ENCODE measurements at places on chromosomes 7 and 10.

DNA sequence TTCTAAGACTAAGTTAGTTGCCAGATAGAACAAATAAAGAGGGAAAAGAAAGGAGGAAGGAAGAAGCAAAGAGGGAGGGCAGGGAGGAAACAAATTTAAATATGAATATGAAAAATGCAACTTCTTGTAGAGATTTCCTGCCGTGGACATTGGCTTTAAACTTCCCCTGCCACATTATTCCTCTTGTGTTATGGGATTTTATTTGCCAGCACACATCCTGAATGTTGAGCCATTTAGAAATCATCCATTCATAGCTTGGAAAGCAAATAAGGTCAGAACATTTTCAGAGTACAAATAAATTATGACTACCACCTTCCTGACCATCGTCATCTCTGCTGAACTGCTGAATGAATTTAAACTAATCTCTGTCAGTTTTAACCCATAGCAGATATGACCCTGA lies 911.9 kb upstream of the LRRN3 start:
- DNase-seq: no peak

DNA sequence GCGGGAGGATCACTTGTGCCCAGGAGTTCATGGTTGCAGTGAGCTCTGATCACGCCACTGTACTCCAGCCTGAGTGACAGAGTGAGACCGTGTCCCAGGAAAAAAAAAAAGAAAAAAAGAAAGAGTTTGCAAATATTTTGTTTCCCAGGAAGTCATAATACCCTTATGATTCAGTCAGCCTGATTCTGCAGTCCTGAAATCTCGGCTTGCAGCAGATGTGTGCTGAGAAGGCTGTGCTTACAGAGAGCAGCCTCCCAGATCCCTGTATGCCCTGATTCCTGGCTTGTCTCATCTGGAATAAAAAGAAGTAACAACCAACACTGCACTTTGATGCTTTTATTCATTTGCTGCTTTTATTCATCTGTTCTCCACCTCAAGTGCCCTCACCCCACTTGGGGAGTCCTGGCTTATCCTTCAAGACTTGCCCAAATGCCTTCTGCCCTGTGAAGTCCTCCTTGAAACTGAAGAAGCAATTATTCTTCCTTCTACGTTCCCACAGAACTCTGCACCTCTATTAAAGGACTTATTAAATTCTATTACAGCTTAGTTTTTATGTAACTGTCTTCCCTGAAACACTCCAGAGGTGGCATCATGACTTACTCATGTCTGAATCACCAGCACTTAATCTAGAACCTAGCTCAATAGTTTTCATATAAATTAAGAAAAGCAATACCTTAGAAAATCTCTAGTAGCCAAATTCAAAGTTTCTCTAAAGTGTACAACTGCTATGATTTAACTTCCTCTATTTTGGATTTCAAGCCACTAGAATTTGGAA lies 27.7 kb upstream of the BPGM start:
- DNase-seq: peak; percentile 47

DNA sequence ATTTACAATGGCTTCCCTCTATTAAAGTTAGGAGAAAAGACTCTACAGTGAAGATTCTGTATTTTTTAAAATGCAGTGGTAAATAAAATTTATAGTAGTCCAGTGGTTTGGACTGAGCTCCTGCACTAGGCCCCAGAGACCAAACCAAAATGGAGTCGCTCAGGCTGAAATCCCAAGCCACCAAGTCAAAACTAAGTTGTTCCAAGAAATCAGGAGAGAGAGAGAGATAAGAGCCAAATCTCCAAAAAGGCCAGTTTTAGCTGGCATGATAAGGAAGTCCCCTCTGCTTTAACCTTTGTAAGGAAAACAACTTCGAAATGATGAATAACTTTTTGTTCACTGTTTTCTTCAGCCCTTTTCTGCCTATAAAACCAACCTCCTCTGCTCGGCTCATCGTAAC lies 265.9 kb upstream of the KLF14 start:
- DNase-seq: no peak

GRCh38 chr7:156942708-156943090 lies 6.8 kb upstream of the NOM1 start:
- no peak for DNase-seq

DNA sequence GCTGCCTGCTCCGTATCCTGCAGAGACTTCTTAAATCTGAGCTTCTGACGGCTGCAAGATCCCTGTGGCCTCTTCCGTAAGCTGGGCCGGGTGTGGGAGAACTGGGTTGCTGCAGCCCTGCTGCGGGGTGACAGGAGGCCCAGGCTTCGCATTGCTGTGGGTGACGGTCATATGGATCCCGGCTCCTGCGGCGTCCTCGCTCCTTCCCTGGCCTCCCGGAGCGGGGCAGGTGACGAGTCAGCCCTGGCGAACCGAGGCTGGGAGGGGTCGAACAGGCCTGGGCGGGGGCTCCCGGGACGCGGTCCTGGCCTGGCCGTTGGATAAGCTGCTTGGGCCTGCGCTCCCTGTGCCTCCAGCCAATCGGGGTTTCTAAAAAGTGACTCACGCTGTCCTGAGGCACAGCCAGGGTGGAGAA lies 7.8 kb upstream of the UBE2D1 start:
- peak; percentile 46 for DNase-seq

DNA sequence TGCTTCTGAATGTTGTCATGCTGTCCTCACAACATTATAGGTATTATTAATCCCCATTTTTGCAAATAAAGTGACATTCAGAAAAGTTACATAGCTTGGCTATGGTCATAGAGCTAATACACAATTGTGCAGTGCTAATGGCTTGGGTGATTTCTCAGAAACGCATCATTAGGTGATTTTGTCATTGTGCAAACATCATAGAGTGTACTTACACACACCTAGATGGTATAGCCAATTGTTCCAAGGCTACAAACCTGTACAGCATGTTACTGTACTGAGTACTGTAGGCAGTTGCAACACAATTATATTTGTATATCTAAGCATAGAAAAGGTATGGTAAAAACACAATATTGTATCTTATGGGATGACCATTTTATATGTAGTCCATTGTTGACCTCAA lies 91.0 kb downstream of the BTAF1 start:
- no peak for DNase-seq

GRCh38 chr10:11176746-11177145 lies 159.1 kb downstream of the CELF2 start:
- no peak for DNase-seq

GRCh38 chr7:100818366-100818765 lies 9.0 kb downstream of the EPHB4 start:
- no peak for DNase-seq

DNA sequence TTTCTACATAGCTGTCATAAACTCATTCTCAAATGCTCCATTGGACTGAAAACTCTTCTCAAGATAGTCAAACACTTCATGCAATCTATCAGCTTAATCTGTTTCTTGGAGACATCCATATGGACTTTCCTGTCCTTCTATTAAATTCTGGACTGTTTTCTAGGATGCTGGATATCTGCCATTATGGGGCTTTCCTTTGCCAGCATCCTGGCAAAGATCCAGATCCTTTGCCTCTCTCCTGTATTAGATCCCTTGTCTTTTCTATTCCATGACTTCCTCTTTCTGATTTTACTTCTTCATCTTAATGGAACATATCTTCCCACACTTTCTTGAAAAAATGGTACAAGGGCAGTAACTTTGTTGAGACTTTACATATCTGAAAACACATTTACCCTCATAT lies 35.9 kb upstream of the SKAP2 start:
- no peak for DNase-seq

- DNase-seq: peak; percentile 4
Measured at GRCh38 chr7:98724591-98724990, 107.5 kb downstream of the NPTX2 start.

GRCh38 chr10:84990713-84991112 lies 662.3 kb downstream of the CCSER2 start:
- no peak for DNase-seq

- DNase-seq: no peak
Measured at GRCh38 chr10:118003126-118003525, 43.6 kb downstream of the RAB11FIP2 start.

DNA sequence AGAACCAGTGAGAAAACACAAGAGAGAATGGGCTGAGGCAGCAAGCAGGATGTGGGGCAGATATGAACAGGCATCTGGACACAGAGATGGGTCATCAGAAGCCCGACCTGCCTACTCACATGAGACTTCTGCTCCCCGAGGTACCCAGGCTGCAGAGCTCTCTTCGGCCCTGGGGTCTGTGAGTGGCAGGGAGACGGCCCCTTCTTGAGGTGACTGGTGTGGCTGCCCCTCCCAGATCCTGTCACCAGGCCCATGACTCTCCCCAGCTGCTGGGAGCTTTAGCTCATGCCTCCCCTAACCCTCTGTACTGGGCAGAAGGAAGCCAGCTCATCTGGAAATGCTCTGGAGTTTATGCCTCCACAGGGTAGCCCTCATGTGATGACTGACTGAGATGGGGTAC lies 157.6 kb upstream of the PCBD1 start:
- no peak for DNase-seq

DNA sequence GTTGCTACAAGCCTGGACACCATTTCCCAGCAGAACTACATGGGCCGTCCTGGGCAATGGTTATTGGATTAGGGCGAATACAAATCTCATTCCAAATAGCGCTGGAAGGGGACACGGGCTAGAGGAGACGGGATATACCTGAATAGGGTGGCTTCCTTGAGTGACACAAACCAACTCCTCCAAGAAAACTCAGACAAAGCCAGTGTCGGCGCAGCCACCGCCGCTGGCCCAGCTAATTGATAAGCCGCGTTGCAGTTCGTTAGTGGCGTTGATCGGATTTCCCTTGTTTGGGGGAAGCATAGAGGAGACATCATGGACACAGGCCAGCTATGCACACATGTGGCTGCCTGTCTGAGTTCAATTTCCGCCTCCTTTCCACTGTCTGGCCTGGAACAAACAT lies 55.7 kb downstream of the EBF3 start:
- no peak for DNase-seq

DNA sequence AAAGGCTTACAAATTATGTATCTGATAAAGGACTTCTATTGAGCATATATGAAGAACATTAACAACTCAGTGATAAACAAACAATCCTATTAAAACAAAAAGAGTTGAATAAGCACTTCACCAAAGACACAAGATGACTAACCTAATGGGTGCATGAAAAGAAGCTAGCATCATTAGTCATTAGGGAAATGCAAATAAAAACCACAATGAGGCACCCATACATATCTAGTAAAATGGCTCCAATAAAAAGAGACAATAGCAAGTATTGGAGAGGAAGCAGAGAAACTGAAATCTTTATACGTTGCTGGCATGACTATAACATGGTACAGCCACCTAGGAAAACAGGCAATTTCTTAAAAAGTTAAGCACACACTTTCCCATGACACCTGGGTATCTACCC lies 77.6 kb upstream of the ZMIZ1 start:
- DNase-seq: peak; percentile 59

DNA sequence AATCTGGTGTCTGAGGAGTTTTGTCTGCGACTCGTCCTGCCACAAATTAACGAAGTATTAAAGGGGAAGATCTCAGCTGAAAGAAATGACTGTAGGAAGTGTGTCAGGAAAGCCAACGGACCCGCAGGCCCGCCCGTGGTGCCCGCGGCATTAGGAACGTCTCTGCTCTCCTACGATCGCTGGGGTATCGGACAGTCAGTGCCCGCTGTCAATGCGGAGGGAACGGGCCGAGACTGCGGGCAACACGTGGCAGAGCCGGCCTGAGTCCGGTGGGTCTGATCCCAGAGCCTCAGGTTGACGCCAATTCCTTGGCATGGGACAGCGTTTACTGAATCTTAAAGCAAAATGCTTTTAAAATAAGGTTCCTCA lies 128.7 kb downstream of the KBTBD2 start:
- no peak for DNase-seq

DNA sequence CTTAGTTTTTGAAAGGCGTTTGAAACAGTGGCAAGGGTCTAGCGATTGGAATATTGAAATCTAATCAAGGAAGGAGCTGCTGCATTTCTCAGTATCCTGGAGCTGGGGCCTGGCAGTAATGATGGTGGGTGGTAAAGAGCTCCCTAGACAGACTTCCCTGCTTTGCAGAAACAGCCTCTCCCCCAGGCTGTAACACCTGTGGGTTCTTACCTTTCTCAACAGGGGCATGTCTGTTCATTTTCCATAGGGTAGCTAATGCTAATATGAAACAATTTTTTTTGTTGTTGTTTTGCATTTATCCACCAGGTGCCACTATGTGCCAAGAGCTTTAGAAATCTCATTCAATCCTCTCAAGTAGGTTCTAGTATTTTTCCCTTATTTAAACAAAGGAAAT lies 345.5 kb downstream of the REEP3 start:
- DNase-seq: no peak

GRCh38 chr7:81810476-81811155 lies 40.8 kb upstream of the HGF start:
- DNase-seq: no peak

- no peak for DNase-seq
Measured at GRCh38 chr7:46162609-46163008, 241.5 kb upstream of the IGFBP3 start.

DNA sequence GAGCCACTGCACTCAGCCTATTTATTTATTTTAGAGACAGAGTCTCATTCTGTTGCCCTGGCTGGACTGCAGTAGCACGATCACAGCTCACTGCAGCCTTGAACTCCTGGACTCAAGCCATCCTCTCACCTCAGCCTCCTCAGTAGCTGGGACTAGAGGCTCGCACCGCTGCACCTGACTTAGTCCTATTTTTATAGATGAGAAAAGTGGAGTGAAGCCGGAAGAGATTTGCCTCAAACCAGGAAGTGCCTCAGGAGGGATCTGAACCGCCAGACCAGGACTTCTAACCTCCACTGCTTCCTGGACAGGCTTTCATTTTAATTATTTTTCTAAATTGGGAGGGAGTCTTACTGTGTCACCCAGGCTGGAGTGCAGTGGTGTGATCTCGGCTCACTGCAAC lies 17.5 kb upstream of the CLIP2 start:
- no peak for DNase-seq

DNA sequence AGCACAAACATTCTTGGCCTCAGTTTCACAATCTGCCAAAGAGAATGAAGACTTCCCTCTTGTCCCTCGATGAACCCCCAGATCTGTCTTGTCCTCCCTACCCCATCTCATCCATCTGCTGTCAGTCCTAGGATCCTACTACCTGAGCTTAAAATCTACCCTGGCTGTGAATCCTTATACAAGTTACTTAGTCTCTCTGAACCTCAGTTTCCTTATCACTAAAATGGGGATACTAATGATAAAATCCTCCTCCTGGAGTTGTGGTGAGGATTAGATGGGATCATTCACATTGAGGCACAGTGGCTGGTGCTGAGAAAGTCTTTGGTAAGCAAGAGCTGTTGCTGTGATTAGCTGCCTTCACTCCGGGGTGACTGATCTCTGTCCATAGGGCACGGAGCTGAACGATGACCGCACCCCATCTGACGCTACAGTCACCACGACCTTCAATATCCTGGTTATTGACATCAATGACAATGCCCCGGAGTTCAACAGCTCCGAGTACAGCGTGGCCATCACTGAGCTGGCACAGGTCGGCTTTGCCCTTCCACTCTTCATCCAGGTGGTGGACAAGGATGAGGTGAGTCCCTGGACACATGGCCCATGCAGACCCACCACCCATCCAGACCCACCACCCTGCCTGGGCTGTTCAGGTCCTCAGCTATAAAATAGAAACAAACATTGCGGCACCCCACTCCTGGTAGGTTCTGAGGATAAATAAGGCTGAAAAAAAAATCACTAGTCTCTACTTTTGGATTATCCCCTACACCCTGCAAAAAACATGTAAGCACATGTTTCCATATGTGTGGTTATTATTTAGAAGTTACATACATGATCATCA lies 102.5 kb downstream of the C10orf105 start:
- DNase-seq: no peak

- DNase-seq: no peak
Measured at GRCh38 chr10:28981007-28981406, 303.7 kb downstream of the BAMBI start.
